NCI-H2081 (cell line): ENCODE measurements at places on chromosomes 3 and 15.

GRCh38 chr15:63986751-63987341, 59.4 kb downstream of the DAPK2 start:
- no peak for DNase-seq

- no peak for DNase-seq
Measured at GRCh38 chr3:99970198-99970597, 144.1 kb downstream of the FILIP1L start.

- no peak for DNase-seq
Measured at GRCh38 chr3:106957029-106957428, 420.2 kb upstream of the CCDC54 start.

GRCh38 chr15:84079885-84080777, 155.4 kb upstream of the GOLGA6L4 start:
- peak; percentile 83 for DNase-seq

- no peak for DNase-seq
Measured at GRCh38 chr15:96756656-96757055, 426.2 kb downstream of the NR2F2 start.

- DNase-seq: no peak
Measured at GRCh38 chr3:194983620-194984019, 287.3 kb downstream of the XXYLT1 start.

- no peak for DNase-seq
Measured at GRCh38 chr3:52406231-52406661, 38.7 kb downstream of the SEMA3G start.

DNA sequence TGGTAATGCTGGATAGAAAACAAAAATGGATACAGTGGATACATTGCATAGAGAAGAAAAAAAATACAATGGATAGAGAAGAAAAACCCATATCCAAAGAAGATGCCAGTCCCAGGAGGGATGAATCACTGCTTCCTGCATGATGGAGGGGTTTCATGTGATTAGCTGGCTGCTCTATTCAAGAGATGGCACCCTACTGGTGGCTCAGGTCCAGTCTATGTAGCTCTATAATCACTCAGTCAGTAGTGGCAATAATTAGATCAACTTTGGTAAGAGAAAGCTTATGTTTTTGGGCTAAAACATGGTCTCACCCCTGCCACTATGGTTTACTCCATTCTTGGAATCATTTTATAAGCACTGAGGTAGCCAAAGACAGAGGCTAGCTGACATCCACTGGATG, 33.7 kb upstream of the NOX5 start:
- DNase-seq: no peak
